HTR-8/SVneo (cell line): ENCODE measurements at places on chromosomes 3 and 15.

GRCh38 chr3:186605561-186606545, 7.0 kb upstream of the AHSG start:
- no peak for DNase-seq

- DNase-seq = peak; percentile 39
Measured at GRCh38 chr3:17431004-17431403, 311.4 kb downstream of the TBC1D5 start.

GRCh38 chr15:44804298-44805046, 68.1 kb downstream of the TRIM69 start:
- DNase-seq = no peak

GRCh38 chr15:90902040-90902839, 862 bp upstream of the MAN2A2 start:
- peak; percentile 86 for DNase-seq

GRCh38 chr3:89182056-89182455, 74.6 kb downstream of the EPHA3 start:
- DNase-seq = no peak

DNA sequence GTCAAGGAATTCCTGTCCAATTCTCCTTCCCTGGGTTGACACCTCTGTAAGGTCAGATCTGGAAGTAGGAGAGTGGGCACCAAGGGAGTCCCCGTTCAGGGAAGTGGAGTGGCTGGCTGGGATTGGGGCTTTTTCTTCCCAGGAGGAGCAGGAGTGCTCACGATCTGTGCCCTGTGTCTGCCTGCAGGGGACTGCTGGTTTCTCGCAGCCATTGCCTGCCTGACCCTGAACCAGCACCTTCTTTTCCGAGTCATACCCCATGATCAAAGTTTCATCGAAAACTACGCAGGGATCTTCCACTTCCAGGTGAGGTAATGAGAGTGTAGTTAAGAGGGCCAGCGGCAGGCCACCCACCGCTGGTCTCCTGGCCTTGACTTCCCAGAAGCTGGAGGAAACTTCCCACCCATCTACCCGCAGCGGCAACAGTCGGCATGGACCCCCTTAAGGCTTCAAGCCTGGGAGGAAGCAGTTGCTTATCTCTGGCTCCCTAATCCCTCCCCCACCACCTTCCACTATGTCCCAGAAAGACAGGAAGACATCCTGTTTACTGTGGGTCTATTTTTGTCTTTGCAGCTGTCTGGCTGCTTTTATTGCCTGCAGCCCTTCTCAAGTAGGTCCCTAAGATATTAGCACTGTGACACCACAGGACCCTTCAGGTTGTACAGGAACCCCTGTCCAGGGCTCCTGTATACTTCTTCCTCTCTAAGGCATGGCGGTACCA, 26.8 kb downstream of the CAPN3 start:
- no peak for DNase-seq

- DNase-seq = no peak
Measured at GRCh38 chr15:82805994-82806406, at the start of gene FSD2. FSD2 (minus strand) TSS chr15:82806069; CDS start chr15:82787390, 18,679 bp downstream.

- no peak for DNase-seq
Measured at GRCh38 chr15:75945953-75946352, 42.3 kb downstream of the FBXO22 start.

GRCh38 chr3:194095464-194095863, 40.5 kb upstream of the HES1 start:
- no peak for DNase-seq

DNA sequence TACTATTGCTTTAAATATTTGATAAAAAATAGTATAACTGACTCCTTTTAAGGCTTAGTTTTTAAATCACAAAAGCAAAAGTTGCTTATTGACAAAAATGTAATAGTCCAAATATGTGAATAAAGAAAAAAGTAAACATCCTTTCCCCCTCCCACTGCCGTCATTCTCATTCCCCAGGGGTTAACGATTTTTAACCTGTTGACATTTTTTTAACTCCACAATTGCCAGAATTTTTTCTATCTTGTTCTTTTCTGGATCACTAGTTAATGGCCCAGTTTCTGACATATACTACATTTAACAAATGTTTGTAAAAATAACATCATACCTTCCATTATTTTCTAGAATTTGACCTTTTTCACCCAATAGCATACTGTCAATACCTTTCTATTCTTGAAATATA, 60.6 kb upstream of the TCF12 start:
- DNase-seq = no peak

DNA sequence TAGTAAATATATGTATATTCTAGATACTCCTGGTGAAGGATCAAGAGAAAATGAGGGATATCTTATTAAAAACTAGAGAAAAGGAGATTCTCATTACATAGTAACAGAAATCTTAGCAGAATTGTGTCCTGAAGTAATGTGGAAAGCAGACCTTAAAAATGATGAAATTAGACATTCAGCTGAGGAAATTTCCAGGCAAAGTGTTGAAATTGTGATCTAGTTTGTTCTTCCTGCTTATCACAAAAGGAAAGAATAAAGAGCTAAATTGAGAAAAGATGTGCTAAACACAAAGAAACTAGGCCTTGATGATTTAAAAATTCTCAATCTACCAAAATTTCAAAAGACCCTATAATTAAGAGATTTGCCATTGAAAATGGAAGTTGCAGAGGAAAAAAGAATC, 362.6 kb upstream of the PLSCR5 start:
- DNase-seq = no peak

DNA sequence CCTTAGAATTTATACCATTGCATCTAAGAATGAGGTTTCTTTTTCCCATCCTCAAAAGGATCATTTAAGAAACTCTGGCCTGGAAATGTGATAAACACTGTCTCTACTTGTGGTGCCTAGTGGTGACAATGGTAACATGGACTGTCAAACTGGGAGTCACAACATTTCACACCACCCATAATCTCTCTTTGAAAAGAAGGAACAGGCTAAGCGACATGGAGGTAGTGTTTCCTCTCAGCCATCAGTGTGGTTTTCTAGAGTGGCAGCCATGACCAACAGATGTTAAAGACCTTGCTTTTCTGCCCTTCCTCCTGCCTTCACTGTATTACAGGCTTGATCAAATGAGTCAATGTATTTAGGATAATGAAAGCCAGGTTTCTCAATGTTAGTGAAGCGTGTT, 283.1 kb upstream of the STAC start:
- no peak for DNase-seq

- no peak for DNase-seq
Measured at GRCh38 chr15:70589221-70589620, 174.1 kb downstream of the UACA start.

GRCh38 chr3:147939425-147939824, 530.3 kb downstream of the ZIC1 start:
- no peak for DNase-seq

- DNase-seq = no peak
Measured at GRCh38 chr3:48016301-48016973, at the start of gene MAP4. MAP4 (minus strand) TSS chr3:48016416; CDS start chr3:47998860, 17,556 bp downstream.

GRCh38 chr3:66372681-66373350, 128.0 kb downstream of the LRIG1 start:
- peak; percentile 32 for DNase-seq

DNA sequence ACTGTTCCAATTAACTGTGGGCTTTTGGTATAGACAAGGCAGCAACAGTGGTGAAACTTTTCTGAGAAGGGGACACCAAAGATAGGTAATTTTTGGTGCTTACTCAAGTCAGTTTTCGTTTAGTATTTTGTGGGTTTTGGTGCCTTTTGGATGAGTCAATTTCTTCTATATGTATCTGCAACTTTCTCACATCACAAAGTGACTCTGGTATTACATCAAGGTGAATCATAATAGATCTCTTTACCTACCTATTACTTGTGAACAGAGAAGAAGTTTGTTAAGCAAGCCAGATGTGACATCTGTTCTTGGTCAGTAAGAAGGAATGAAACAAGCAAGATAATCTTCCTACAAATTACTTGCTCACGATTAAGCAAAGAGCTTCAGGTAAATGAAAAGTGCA, 732.4 kb upstream of the DPPA4 start:
- DNase-seq = no peak

DNA sequence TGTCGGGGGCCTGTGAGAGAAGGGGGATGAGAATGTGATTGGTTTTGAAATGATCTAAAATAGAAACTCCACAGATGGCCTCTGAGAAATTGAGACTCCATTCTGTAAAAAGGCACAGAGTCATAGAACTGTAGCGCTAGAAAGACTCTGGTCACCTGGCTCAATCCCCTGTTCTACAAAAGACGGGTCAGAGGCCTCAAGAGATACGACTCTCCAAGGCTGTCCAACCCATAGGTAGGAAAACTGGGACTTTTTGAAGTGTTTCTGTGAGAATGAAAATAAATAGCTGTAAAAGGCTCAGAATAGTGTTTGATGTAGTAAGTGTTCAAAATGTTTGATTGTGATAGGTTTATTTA, 11.7 kb upstream of the TMC3 start:
- no peak for DNase-seq

GRCh38 chr3:51921081-51921578, 18.0 kb upstream of the IQCF1 start:
- no peak for DNase-seq

- DNase-seq = no peak
Measured at GRCh38 chr3:107899990-107900651, 190.7 kb downstream of the CD47 start.

GRCh38 chr3:149717391-149718056, 34.8 kb downstream of the COMMD2 start:
- peak; percentile 71 for DNase-seq

DNA sequence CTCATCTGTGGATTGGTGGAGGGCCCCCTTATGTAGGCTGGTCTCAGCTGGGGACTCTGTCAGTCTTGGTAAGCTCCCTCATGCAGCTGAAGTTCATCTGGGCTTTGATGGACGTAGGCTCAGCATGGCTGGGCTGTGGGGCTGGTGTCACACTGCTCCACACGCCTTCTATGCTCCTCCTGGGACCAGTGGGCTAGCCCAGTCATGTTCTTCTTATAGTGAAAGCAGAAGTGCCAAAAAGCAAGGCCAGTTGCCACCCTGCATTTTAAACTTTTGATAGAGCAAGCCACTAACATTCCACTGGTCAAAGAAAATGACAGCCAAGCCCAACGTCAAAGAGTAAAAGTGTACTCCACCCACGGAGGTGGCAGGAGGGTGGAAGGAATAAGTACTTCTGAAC, 165.5 kb downstream of the MEX3B start:
- DNase-seq = no peak

DNA sequence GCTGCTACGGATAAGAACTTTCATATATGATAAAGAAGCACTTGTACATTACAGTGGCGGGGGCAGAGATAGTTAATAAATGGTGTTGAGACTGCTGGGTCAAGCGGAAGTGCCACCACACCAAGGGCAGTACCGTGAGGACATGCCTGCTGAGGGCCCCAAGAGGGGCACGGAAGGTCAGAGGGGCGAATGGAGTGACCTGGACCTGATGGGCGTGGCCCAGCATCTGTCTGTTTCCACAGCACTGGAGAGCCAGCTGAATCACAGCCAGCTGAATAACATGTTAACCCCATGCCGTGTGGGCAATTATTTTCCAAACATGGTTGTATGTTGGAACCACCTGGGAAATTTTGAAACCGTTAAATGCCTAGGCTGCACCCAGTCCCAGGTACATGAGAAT, 37.2 kb downstream of the ANKDD1A start:
- no peak for DNase-seq

DNA sequence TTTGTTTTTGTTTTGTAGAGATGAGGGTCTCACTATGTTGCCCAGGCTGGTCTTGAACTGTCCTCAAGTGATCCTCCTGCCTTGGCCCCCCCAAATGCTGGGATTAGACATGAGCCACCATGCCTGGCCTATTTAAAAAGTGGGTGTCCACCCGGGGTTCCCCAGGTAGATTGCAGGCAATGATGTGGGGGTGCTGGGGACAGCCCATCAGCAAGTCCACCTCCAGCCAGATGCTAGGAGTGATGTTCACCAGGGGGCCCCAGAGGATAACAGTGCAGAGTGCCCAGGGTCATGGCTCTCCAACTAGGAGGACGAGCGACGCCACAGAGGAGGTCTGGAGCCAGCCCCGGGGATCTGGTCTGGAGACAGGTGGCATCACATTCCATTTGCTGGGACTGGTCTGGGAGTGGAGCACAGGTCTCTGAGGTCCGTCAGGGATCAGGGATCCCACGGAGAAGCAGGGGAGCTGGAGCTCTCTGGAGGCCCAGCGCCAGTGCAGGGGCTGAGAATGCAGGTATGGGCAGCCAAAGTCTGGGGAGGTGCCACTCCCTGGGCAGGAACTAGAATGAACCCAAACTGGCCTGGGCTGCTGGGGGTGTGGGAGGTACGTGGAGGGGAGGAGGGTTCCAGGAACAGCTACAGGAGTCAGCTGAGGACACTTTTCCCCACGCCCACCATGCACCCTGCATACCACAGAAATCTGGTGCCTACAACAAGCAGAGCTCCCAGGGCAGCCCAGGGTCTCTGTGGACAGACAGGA, 51.2 kb upstream of the PCSK6 start:
- DNase-seq = peak; percentile 30

DNA sequence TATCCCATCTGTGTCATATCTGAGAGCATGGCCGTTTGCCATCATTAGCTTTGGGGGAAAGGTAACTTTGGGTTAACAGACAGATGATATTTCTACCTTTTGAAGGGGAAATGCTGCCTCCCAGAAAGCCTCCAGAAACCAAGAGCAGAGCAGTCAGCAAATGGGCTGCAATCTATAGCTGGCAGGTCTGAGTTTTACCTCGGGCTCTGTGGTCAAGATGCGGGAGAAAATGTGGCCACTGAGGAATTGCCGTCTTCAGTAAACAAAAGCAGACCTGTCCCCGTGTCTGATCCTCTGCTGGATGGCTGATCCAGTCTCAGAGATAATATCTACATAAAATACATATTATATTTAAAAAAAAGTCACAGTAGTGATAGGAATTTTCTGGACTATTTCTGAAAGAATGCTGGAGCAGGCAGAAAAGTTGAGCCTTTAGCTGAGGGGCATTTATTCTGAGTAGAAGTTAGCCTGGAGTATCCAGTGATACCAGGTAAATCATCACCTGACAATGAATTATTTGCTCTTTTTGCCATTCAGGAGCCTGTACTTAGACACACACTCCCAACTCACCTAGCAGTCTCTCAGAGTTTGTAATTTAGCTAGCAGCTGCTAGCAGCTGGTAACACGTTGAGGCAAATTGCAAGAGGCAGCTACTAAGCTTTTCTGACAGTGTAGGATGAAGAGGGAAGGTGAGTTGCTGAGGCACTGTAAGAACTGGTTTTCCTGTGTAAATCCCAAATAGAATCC, 285.3 kb upstream of the RARB start:
- DNase-seq = no peak

GRCh38 chr3:189849262-189849661, 218.1 kb downstream of the TP63 start:
- no peak for DNase-seq

GRCh38 chr15:90408657-90409056, 20.6 kb downstream of the IQGAP1 start:
- no peak for DNase-seq

DNA sequence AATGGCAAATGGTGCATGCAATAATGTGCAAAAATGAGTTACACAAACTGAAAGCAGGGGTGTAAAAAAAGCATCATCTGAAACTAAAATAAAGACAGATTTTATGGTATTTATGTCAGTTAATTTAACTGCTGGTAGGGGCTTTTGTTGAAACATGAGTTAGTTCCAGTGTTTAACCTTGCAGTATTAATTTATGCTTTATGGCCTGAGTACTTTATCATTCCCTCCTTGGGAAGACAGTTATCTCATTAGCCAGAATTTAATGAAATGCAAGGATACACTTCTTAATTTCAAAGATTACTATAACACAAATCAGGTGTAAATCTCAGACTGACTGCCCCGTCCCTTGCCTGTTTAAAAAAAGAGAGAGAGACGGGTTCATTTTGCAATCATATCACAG, 240.1 kb upstream of the MEIS2 start:
- DNase-seq = no peak
